ENCODE measurements at places on chromosomes 12 and 14.
A peak's percentile ranks its signal among the peaks of the same experiment; 100 is the strongest.

DNA sequence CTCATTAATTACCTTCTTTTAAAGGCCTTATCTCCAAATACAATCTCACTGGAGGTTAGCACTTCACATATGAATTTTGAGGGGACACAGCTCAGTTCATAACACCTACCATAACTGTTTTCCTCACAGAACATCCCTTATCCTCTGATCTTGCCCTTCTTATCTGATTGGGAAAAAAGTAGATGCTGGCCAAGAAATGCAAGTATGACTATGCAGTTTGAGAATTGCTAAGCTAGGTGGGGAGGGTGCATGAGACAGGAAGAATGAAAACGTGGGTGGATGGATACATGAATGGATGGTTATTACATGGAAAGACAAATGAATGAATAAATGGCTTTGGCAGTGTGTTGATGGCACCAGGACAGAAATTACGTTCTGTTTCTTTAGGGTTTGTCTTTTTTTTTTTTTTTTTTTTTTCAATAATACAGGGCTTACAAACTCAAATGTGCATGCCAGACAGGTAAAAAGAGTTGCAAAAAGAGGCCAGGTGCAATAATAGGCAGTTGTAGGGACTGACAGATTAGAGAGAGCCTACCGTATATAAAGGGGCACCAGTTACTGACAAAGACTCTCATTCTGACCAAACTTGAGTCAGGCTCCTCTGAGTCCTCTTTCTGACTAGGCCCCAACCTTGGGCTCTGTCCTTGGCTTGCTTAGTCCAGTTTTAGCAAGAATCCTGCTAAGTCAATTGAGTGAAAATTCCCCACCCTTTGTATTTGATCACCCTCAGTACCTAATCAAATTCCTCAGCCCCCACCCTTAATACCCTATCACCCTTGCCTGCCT lies 304.9 kb downstream of the ZFP36L1 start:
- DNase-seq = no peak

GRCh38 chr12:119176267-119177055 lies 2.3 kb upstream of the HSPB8 start:
- DNase-seq = peak; percentile 78

DNA sequence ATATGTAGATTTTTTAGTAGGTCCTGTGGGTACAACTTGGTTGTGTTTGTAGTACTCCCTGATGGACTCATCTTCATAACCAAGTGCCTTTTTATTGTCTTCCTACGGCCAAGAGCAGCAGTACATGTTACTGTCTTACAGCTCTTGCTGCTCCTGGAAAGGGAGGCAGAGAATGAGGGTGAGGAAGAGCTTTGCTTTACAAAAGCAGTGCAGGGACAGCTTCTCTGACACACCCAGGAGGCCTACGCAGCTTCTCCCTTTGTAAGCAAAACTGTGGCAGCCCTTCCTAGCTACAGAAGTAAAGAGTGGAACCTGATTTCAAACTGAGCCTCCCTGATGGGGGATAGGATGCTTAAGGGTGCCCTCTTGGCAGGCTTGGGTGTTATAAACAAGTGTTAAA lies 18.6 kb downstream of the MYRFL start:
- DNase-seq = no peak

DNA sequence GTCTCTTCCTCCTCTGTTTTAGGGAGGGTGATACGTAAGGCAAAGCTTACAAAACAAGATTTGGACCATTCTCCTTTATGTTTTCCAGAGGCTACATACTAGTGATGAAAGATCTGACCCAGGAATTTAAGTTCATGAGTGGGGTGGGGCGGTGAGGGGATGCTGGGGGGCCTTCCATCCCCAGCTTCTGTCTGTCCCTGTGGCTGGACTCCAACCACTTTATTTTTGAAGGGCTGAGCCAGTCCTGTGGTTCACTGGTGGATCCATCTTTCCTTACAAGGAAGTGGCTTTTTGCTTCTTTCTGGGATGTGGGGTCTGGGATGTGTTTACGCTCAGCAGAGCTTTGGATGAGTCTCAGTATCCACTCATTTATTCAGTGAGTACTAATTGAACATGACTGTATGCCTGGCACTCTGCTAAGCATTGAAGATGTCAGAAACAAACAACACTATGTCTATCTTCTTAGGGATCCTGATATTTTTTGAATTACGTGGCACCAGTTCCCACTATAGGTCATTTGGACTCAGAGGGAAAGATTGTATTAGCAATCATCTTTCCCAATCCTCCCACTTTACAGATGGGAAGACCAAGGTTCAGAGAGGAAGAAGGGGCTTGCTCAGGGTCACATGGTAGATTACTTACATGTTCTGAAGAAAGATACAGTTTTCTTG lies 291.8 kb upstream of the TBX3 start:
- no peak for DNase-seq

DNA sequence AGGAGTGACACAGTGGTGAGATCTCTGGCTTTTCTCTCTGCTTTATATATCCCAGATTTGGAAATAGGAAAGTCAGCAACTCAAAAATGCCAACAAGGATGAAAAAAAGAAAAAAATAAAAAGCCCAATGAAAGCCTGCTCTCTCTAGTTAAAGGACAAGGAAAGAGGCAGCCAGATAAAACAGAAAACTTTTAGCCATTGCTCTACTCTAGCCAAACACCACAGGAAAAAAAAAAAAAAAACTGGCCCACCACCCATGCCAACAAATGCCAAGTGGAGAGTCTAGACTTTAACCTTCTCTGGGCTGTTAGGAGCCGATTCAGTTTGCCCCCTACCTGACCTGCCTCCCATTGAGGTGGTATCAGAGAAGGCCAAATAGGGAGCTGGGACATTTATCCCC lies 222.3 kb upstream of the TMTC1 start:
- DNase-seq = no peak

GRCh38 chr14:64541261-64541971 lies 875 bp downstream of the HSPA2 start:
- peak; percentile 79 for DNase-seq

- DNase-seq = no peak
Measured at GRCh38 chr14:51582437-51582836, 69.3 kb upstream of the FRMD6 start.

GRCh38 chr14:92760524-92760805 lies 12.0 kb upstream of the LGMN start:
- no peak for DNase-seq

DNA sequence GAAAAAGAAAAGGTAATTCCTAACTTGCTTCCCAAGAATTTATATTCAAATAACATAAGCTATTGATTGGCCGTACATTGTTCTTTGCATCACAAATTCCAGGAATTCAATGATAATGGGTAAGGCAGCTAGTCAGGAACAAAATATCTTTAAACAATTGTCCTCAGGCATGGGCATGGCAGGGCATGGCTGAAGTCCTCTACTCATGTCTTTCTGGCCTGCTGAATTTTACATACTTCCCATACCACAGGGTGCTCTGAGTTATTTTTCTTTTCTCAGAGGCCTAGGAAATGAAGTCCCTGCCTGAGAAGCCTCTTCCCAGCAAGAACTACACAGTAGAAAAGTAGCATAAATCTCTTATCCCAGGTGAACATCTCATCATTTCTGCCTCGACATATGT lies 15.1 kb upstream of the DRAM1 start:
- DNase-seq = no peak

DNA sequence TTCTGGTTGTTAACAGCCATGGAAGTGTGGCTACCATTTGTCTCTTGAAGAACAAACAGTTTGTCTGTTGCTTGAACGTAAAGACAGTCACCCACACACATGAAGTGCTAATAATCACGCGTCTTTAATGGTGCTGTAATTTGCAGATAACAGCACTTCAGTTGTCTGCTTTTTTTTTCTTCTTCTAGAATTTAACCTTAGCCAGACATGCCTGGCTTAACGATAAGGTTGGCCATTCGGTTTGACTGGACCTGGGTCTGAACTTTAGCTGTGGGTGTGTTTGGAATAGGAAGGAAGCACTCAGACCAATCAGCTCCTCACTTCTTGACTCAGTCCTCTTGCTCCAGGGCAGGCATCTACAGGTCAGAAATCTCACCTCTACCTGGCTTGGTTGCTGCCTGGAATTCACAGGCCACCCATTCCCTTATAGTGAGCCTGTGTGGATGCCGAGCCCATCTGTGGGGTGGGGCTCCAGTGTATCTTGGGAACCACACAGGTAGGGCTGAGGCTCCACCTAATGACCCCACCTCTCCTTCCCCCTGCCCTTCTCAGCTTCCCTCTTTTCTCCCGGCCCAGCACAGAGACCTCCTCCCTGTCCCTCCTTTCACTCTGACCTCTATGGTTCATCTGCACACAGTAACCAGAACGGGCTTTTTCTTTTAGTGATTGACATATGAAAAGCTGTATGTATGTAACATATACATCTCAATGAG lies 246.4 kb upstream of the PWP1 start:
- DNase-seq = no peak
